ENCODE measurements at places on chromosomes 12 and 14.

GRCh38 chr14:104284107-104284592 lies 145.8 kb downstream of the KIF26A start:
- no peak for DNase-seq

DNA sequence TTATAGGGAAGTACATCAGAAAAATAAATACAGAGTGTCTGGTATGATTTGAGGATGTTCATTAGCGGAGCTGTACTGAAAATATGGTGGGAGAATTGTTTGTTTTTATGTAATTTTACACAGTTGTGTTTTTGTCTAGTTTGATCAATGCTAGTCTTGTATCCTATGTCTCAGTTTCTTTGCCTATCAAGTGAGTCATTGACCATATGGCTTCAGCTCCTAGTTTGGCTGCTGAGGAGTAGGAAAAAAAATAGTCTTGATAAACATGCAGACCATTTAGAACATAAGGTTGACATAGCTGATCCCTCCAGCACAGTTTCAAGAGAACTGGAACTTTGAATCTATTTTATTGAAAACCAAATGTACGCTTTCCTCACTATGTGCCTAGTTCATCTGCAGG lies 1292.1 kb upstream of the FLRT2 start:
- no peak for DNase-seq

GRCh38 chr12:107843351-107844311 lies 69.1 kb downstream of the ASCL4 start:
- no peak for DNase-seq

DNA sequence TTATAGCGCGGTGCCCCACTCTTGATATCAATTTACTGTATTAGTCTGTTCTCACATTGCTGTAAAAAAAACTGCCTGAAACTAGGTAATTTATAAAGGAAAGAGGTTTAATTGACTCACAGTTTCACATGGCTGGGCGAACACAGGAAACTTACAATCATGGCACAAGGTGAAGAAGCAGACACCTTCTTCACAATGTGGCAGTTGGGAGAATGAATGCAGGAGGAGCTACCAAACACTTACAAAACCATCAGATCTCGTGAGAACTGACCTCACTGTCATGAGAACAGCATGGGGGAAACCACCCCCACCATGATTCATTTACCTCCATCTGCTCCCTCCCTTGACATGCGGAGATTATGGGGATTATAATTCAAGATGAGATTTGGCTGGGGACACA lies 42.3 kb downstream of the FBXO34 start:
- DNase-seq: no peak

DNA sequence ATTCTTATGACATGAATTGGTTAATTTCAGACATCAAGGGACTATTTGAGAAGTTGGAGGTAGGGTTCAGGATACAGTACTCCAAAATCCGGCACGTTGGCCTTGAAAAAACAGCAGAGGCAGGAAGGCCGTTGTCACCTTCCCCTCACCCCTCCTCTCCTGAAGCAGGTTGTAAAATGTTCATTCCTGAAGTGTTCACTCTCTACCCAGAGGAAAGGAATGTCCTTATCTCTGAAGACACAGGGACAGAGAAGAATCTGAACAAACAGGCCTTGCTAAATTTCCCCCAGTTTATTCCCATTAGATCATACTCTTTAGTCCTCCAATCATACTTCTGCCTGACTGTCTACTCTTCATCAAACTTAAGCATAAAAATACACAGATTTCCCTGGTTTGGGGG lies 313.6 kb downstream of the ZFP36L1 start:
- no peak for DNase-seq

DNA sequence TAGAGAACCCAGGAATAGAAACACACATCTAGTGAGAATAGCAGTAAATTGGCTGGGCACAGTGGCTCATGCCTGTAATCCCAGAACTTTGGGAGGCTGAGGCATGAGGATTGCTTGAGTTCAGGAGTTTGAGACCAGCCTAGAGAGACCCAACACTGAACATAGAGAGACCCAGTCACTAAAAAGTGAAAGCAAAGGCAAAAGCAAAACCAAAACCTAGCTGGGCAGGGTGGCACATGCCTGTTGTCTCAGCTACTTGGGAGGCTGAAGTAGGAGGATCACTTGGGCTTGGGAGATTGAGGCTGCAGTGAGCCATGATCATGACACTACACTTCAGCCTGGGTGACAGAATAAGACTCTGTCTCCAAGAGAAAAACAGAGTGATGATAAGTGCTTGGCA lies 37.5 kb upstream of the MIS18BP1 start:
- DNase-seq: no peak

- DNase-seq: no peak
Observed at GRCh38 chr12:55721601-55722213, 1.5 kb downstream of the RDH5 start.

DNA sequence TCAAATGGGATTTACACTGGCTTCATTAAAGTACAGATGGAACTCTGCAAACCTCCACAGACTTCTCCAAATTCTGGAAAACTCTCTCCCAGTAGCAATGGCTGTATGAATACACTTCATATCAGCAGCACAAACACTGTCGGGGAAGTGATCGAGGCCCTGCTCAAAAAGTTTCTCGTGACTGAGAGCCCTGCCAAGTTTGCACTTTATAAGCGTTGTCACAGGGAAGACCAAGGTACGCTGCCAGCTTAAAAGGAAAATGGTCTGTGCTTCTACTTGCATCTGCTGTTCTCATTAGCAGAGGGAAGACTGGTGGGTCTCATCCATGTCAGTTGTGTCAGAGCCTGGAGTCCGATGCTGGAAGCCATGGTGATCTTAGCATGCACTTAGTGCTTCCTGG lies 71.0 kb downstream of the GNS start:
- no peak for DNase-seq

- DNase-seq: no peak
Observed at GRCh38 chr12:11727133-11727664, 77.7 kb downstream of the ETV6 start.

DNA sequence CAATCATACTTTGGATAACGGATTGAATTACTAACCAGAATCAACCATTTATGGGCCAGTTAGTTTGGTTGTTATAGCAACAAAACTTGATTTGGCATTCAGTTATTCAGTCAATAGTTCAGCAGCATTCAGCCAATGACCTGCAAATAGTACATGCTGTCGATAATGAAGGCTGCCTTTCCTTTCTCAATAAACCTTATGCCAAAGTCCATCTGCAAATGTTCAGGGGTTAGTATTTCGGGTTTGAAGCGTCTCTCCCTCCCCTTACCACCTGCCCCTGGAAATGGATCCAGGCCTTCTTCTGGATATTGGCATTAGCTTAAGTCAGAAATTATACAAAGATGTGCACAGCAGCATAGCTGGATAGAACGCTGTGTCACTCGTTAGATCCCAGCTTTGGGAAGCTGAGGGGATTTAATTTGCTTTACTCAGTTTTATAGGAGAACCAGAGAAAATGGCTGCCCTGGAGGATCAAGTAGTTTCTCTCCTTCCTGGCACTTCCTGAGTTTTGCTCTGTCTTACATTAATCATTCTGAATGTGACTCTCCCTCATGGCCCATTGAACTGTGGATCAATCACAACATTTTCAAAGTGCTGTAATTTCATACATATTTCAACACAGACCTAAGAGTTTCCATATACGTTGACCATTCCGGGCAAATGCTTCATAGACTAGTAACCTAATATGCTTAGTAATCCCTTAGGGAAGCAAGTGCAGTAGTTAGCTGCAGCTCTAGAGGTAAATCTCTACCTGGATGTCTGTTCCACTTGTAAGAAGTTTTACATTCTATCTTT lies 46.7 kb upstream of the PTPRR start:
- no peak for DNase-seq

- DNase-seq: no peak
Observed at GRCh38 chr12:77980782-77981181, 150.1 kb downstream of the NAV3 start.

- DNase-seq: no peak
Observed at GRCh38 chr12:123337070-123337469, 27.6 kb downstream of the SBNO1 start.

GRCh38 chr14:22524784-22525161 lies 64.3 kb downstream of the DAD1 start:
- no peak for DNase-seq

- DNase-seq: no peak
Observed at GRCh38 chr14:103526914-103527248, 2.1 kb upstream of the TRMT61A start.

GRCh38 chr14:83433618-83434017 lies 1900.0 kb upstream of the SEL1L start:
- DNase-seq: no peak

- DNase-seq: no peak
Observed at GRCh38 chr12:88472248-88472647, 108.0 kb downstream of the KITLG start.

DNA sequence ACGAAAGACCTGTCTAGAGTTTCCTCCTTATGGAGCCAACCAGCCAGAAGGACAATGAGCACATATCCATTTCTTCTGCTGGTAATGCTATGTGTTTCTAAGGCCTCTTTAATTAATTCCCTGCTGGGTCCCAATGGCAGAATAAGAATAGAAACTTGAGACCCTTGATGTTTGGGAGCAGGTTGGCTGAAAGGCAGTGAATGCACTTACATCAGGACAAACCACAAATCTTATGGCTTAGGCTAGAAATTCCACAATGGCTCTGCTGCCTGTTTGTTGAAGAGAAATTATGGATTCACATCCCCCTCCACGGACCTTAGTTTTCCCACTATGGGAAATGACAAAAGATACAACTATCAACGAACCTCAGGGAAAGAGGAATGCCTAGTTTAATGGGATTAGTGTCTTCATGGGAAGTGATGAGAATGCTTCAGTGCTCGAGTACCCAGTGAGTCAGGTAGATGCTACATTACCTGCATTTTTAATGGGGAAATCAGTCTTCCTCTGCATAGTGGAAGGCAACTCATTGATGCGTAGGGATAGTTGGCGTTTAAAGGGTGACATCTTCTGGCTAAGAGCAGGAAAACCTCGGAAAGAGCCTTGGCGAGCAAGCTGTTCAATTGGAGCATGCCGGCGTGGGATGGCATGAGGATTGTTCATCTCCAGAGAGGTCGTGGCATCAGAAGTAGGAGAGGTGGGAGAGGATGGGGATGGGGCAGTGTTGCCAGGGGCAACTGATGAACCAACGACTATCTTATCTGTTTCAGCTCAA lies 46.5 kb downstream of the PAPLN start:
- no peak for DNase-seq

- no peak for DNase-seq
Observed at GRCh38 chr12:68498736-68499135, 112.0 kb upstream of the RAP1B start.

GRCh38 chr12:106255952-106256351 lies 8.1 kb upstream of the CKAP4 start:
- DNase-seq: no peak

- DNase-seq: no peak
Observed at GRCh38 chr12:87883806-87884205, 145.4 kb downstream of the C12orf50 start.

- no peak for DNase-seq
Observed at GRCh38 chr14:71780075-71780474, 152.2 kb upstream of the RGS6 start.

DNA sequence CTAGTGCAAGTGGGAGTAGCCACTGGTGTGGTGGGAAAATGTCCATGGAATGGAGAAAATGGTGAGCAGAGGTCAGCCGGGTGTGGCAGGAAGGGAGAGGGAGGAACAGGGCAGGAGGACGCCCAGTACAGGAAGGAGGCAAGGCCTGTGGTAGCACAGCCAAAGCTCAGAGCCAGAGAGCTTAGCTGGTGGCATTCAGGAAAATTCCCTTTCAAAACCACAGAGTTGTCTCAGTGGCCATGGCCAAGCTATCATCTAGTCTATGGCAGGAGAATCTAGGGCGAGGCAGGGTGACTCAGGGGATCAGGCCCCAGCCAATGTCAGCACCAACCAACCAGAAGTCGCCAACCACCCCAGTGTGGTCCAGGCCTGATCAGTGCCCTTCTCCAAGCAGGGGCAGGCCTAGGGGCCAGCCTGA lies 67.7 kb upstream of the DDX11 start:
- DNase-seq: no peak

- DNase-seq: no peak
Observed at GRCh38 chr12:28974166-28974565, 174.9 kb upstream of the FAR2 start.

DNA sequence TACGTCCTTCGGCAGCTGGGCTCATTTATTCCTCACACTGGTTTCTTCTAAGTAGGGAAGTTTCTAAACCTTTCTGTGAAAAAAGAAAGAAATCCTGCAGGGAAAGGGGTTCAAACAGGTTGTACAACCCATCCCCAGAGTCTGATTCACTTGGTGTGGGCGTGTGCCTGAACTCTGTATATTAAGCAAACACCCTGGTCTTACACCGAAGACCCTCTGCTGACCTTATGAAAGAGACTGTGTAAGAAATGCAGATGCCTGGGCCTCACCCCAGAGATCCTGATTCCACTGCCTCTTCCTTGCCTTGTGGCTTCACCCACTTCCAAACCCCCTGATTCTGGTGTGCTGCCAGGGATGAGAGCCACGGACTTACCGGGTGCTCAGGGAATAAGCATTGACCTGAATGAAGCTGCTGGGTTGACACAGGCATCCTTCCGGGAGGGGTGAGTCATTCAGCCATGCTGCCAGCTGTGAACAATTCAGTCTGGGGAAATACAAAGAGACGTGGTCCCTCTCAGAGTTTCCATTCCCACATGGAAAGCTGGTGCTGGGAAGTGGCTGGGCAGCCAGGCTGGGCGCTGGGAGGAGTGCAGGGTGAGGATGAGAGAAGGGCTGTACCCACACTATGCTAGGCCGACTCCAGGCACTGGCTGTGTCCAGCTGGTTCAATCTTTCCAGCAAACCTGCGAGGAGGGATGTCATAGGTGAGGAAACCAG lies 26.5 kb upstream of the ACTN1 start:
- DNase-seq: no peak

DNA sequence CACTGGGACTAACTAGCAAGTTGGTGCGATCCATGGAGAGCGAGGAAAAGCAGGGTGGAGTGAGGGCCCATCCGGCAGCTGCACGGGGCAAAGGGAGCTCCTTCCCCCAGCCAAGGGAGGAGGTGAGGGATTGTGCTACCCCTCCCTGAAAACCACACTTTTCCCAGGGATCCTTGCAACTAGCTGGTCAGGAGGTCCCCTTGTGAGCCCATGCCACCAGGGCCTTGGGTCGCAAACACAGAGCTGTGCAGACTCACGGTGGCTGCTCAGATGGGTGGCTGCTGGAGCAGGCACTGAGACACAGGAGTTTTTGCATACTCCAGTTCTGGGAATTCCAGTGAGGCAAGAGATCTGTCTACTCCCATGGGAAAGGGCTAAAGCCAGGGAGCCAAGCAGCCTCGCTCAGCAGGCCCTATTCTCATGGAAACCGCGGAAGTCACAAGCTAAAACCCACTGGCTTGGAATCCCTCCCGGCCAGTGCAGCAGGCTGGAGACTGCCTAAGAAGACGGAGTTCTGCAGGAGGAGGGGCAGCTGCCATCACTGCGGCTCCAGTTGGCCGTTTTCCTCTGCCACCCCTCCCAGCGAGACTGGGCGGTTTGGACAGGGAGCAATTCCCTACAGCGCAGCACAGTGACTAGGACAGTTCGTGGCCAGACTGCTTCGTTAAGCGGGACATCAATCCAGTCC lies 10.9 kb upstream of the ZNF705A start:
- no peak for DNase-seq

- no peak for DNase-seq
Observed at GRCh38 chr12:4024701-4025100, 151.5 kb upstream of the PARP11 start.

Measured in progenitor cell of endocrine pancreas (in vitro differentiated cells).